ENCODE measurements at places on chromosomes 5 and 9.
A peak's percentile ranks its signal among the peaks of the same experiment; 100 is the strongest.

GRCh38 chr9:109966643-109967368, 186.8 kb downstream of the PALM2AKAP2 start:
- DNase-seq, result no peak

DNA sequence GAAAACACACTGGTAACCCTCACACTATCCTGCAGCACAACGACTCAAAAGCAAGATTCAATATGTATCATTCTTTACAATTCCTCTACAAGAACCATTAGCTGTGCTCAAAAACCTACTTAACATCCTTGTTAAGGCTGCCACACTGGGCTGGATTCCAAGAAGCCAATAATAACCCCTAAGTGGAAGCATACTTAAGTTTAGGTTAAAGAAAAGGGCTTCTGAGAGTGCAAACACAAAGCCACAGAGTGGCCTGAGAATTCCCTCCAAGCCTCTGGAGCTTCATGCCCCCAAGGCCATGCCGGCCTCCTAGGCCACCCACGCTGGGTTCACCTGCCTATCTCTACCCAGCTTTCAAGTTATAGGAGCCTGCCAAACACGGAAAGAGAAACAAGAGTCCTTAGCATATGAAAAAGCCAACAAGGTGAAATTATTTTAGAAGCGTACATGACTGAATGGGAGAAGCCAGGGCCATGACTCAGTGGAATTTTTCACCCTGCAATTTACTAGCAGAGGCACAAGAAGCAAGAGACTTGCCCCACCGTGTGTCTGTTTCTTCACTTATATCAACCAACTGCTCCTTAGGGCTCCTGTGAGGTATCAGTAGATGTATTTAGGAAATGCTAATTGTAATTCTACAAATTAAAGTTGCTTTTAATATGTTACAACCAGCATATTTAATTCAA, 293.0 kb downstream of the SPOCK1 start:
- DNase-seq, result no peak

DNA sequence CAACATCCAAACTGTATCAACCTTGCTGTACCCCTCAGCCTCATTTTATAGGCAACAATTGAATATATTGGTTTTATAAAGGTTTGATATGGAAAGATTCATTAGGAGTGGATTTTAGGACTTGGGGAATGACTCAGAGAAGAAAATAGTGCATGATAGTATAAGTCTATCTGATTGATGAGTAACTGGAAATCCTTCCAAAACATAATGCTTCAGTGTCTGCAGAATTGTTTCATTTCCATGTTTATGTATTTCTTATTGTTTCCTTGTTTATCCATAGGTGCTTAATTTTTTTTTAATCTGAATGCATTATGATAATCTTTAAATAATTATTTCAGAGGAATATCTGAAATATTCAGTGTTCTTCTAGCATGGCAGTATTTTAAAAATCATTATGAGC, 12.6 kb downstream of the JAK2 start:
- no peak for DNase-seq

- no peak for DNase-seq
Measured at GRCh38 chr5:138790684-138791083, 37.5 kb downstream of the CTNNA1 start.

- no peak for DNase-seq
Measured at GRCh38 chr5:79436821-79437220, 77.1 kb downstream of the HOMER1 start.

GRCh38 chr5:174589599-174589998, 134.8 kb upstream of the MSX2 start:
- DNase-seq, result peak; percentile 44

- peak; percentile 40 for DNase-seq
Measured at GRCh38 chr5:96997265-96997859, 61.5 kb downstream of the LNPEP start.

- no peak for DNase-seq
Measured at GRCh38 chr5:104170926-104171325, 608.3 kb upstream of the NUDT12 start.

DNA sequence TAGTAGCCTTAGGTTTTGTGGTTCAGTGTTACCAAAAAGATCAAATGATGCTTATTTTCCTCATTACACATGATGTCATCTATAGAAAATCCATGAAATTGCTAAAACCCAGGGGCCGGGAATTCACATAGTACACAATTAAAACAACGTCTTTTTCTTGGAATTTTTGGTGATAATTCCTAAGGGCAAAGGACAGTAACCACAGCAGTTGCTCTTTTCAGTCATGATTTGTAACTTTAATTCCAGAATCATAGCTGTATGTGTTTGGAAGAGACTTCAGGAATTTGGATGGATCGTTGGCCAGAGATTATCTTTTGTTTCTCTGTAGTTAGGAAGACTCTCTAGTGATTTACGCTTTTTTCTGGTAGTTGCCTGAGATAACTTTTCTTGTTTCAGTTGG, 748.7 kb downstream of the TLE4 start:
- DNase-seq, result no peak

- no peak for DNase-seq
Measured at GRCh38 chr5:78971998-78972397, 13.1 kb downstream of the ARSB start.

DNA sequence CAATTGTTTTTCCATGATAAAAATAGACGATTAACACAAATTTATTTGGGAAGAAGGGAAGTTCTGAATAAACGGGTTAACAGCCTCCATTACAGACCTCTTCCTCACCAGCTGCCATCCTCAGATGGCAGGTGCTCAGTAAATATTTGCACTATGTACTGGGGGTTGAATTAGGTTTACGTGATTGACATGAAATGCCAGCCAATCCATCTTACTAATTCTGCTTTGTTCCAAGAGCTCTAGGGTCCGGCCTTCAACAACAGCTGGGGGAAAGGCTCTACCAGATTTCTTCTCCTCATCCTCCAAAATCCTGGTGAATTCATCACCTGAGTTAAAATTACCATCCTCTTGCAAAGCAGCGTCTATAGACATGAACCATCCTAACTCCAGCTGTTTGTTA, 104.6 kb downstream of the MTX3 start:
- DNase-seq, result no peak

All from D341Med (cell line).